ENCODE measurements at places on chromosomes 11 and 22.

GRCh38 chr22:39144101-39144767, 8.2 kb downstream of the CBX7 start:
- DNase-seq: no peak

GRCh38 chr22:38754751-38755154, 1.0 kb downstream of the SUN2 start:
- DNase-seq: no peak

DNA sequence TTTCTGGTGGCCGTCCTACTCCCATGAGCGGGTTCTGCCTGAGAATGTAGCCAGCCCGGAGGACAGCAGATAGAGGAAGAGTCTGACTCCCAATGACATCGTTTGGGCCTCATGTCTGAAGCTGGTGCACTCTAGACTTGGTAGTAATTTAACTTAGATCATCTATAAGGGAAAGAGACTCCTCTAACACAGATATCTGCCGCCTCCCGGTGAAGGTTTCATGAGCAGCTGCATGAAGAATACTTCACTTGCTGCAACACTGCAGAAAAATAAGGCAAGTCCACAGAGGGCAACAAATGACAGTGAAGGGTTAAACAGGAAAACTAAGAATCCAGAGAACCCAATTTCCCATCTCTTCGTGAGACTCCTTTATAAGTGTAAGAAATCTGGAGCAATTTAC, 5.9 kb upstream of the ARL2 start:
- no peak for DNase-seq

DNA sequence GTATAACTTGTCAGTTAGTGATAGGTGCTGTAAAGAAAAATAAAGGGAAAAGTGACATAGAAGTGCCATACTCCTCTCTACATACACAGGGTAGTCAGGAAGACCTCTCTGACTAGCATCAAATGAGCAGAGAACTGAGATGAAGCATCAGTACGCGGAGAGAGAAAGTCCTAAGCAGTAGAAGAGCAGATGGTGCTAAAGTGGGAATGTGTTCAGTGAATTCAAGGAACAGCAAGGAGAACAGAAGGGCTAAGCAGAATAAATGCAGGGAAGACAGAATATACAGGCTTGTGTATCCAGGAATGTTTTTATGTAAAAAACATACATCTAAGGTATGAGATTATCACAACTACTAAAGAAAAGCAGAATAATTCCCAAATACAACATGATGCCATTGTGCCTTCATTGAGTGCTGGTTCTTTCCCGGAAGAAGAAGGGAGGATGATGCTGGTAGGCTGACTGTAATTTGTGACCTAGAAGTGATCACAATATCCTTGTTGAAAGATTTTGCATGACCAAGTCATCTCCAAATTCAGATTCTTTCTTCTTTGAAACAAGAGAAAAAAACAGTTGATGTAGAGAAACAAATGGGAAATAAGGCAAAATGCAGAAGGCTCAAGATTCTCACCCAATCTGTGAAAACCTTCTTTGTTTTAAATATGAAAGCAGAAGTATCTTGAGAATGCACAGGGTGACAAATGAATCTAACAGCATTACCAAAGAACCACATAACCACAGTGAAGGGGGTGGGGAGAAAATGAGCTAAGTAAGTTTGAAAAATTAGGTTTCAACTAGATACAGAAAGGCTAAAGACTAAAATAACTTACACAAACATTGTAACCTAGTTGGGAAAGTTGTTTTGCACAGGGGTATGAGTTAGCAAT, 20.5 kb downstream of the MRE11 start:
- DNase-seq: no peak

DNA sequence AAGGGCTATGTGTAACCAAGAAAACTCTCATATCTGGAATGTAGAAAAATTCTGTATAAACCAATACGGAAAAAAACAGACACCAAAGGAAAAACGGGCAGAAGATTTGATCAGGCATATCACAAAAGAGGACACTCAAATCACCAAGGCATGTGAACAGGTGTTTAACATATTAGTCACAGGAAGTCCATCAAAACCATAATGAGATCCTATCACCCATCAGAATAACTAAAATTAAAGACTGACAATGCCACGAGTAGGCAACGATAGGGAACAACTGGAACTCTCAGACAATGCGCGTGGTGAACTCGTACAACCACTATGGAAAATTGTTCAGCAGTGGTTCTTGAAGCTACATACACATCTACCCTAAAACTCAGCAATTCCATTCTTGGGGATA, 94.5 kb downstream of the MICAL3 start:
- DNase-seq: no peak

- no peak for DNase-seq
Observed at GRCh38 chr11:8503910-8504364, 90.1 kb downstream of the STK33 start.

DNA sequence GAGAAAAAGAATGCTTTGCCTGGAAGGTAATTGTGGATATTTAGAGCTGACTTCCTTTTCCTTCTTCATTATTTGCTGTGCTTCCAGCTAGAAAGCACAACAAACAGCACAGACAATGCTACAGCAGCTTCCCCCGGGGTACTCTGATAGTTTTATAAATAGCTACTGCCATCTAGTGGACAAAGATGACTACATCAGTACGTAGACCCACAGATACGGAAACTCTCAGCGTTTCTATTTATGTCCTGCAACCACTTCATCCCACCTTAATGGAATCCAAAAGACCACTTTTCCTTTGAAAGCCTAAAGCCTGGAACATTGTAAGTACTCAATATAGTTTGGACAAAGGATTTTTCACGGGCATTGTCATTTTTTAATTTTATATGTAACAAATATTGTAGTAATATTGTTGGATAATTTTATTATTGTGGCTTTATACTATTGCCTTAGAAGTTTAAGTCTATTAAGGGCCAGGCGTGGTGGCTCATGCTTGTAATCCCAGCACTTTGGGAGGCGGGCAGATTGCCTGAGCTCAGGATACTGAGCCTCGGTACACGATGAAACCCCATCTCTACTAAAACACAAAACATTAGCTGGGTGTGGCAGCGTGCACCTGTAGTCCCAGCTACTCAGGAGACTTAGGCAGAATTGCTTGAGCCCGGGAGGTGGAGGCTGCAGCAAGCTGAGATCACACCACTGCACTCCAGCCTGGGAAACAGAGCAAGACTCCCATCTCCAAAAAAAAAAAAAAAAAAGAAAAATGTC, 7.5 kb downstream of the HSPA8 start:
- DNase-seq: peak; percentile 23

- DNase-seq: no peak
Observed at GRCh38 chr11:59174664-59175033, 2.7 kb downstream of the DTX4 start.

GRCh38 chr11:64121663-64122410, 44.1 kb downstream of the MACROD1 start:
- DNase-seq: no peak

DNA sequence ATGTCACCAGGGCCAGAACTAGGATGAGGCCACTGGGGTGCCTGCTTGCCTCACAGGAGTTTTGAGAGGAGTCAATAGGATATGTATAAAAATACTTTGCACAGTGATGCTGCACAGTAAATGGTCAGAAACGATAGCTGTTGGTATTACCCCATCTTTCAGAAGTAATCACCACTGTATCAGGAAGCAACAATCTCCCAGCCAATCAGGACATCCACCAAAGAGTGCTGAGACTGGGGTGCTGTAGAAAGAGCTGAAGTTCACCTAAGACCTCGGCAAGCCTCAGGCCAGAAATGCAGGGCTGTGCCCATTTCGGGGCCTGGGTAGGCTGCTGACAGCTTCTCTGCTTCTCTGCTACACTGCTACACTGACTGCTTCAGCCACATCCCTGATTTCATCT, 17.4 kb downstream of the LMO2 start:
- no peak for DNase-seq

DNA sequence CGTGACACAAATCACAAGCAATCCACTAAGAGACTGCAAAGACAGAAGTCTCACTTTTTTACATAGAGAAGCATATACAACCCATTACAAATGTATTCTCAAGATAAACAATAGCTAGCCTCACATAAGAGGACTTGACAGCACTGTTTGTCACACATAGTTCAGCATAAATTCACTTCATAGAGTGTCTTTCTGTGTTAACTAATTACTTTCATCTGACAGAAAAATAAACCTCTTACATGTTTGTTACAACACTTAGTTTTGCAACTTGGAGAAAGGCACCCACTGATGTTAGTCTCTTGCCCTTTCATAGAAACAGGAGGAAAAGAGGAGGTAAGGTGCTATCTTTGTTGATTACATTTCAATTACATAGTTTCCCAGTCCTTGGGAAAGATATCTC, 2221.9 kb upstream of the RAG2 start:
- DNase-seq: no peak

GRCh38 chr11:94705891-94706615, 62.1 kb upstream of the AMOTL1 start:
- DNase-seq: no peak

- DNase-seq: no peak
Observed at GRCh38 chr11:72743321-72744221, 8.6 kb downstream of the ARAP1 start.

GRCh38 chr11:66688561-66689534, 11.2 kb upstream of the RBM4B start:
- DNase-seq: no peak

GRCh38 chr11:130314184-130314749, 450 bp downstream of the ZBTB44 start:
- DNase-seq: peak; percentile 63

GRCh38 chr11:122755409-122755808, 82.9 kb upstream of the CRTAM start:
- DNase-seq: no peak

GRCh38 chr11:118343981-118344515, at the start of gene CD3G:
CD3G (plus strand) TSS chr11:118344344; CDS start chr11:118344424, 80 bp downstream.
- no peak for DNase-seq

- peak; percentile 33 for DNase-seq
Observed at GRCh38 chr11:65355776-65356393, 1.3 kb downstream of the TIGD3 start.

GRCh38 chr11:118609380-118610224, 2.2 kb downstream of the PHLDB1 start:
- DNase-seq: peak; percentile 34

GRCh38 chr11:15057329-15057728, 16.1 kb upstream of the CALCB start:
- DNase-seq: no peak

- no peak for DNase-seq
Observed at GRCh38 chr11:123822599-123822998, 16.4 kb upstream of the OR6M1 start.

DNA sequence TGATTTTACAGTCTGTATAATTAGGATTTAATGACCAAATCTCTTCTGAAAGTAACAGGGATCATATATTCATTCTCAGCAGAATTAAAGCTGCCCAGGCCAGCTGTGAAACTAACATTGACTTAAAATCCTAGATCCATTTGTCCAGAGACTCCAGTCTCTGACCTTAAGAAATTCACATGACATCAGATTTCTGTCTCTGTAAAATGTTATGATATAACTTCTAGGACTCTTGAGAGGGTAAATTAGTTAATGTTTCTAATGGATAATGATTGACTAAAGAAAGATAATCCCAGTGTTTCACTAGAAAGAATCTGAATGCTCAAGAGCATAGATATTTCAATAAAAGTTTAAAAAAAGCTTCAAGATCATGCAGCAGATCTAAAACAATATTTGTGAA, 6.3 kb downstream of the NOX4 start:
- no peak for DNase-seq

DNA sequence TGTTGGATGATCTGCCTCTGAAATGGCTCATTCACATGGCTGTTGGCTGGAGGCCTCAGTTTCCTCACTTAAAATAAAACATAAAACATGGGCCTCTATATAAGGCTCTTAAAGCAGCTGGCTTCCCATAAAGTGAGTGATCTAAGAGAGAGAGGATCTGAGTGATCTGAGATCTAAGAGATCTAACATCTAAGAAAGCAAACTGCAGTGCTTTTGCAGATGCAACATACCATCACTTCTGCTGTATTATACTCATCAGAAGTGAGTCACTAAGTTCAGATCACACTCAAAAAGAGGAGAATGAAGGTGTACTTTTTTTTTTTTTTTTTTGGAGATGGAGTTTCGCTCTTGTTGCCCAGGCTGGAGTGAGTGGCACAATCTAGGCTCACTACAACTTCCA, 18.1 kb upstream of the HSPA8 start:
- DNase-seq: no peak

- no peak for DNase-seq
Observed at GRCh38 chr11:122742301-122743018, 86.9 kb downstream of the UBASH3B start.

GRCh38 chr11:36510594-36510942, 496 bp upstream of the TRAF6 start:
- no peak for DNase-seq

DNA sequence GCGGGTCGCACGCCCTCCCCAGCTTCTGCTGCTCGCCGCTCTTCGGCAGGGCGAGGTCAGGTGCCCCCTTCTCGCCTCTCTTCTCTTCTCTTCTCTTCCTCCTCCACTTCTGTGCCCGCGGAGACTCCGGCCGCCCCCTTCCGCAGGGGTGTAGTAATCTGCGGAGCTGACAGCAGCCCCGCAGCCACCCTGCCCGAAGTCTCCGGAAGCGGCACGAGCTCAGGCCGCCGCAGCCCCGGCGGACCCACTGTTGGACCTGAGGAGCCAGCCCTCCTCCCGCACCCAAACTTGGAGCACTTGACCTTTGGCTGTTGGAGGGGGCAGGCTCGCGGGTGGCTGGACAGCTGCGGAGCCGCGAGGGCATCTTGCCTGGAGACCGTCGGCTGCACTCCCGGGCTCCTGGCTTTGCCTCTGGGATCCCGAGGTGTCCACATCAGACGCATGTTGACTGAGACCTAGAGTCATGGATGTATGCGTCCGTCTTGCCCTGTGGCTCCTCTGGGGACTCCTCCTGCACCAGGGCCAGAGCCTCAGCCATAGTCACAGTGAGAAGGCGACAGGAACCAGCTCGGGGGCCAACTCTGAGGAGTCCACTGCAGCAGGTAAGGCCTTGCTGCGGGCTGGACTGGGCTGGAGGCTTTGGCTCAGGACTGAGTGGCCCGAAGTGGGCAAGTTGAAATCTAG, 486 bp downstream of the STIM1 start:
- peak; percentile 47 for DNase-seq

DNA sequence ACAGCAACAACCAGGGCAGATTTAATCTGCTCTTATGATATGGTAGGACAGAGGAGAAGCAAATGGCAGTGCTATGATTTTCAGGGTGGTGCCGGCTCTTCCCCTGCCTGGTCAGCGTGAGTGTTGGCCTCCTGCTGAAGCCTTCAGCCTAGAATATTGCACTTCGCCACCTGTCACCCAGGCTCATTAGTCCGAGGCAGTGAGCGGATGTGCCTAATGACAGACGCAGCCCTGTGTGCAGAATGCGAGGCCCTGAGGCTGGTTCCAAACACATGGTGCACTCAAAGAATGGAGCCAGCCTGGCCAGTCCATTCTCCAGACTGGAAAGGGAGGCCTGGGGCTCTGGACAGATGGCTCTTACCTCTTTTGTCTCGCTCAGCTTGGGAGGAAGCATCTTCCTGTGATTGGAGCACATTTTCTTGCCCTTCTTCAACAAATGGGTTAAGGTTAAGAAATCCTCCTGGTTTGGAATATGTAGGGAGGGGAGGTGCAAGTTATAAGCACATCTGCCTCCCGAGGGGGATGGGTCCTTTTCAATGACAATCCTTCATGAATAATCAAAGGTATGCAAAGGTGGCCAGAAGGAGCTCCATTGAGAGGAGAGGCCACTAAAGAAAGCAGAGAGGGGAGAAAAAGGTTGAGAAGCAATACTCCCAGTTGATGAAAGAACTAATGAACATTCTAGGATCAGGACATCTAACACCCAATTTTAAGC, 39.7 kb upstream of the GALNT18 start:
- no peak for DNase-seq

GRCh38 chr22:30934053-30934452, 34.5 kb downstream of the MORC2 start:
- DNase-seq: no peak

- DNase-seq: no peak
Observed at GRCh38 chr11:9158898-9159391, 67.5 kb upstream of the SCUBE2 start.

GRCh38 chr11:109490953-109491635, 69.1 kb downstream of the C11orf87 start:
- DNase-seq: no peak
